ENCODE measurements at places on chromosomes 13 and 19.

GRCh38 chr13:109998684-109999533 is 212.5 kb upstream of the IRS2 start:
- no peak for DNase-seq

GRCh38 chr19:40690693-40691420 is 406 bp upstream of the NUMBL start:
- DNase-seq, result peak; percentile 85

GRCh38 chr19:43467730-43468129 is 2.3 kb upstream of the LYPD3 start:
- no peak for DNase-seq

DNA sequence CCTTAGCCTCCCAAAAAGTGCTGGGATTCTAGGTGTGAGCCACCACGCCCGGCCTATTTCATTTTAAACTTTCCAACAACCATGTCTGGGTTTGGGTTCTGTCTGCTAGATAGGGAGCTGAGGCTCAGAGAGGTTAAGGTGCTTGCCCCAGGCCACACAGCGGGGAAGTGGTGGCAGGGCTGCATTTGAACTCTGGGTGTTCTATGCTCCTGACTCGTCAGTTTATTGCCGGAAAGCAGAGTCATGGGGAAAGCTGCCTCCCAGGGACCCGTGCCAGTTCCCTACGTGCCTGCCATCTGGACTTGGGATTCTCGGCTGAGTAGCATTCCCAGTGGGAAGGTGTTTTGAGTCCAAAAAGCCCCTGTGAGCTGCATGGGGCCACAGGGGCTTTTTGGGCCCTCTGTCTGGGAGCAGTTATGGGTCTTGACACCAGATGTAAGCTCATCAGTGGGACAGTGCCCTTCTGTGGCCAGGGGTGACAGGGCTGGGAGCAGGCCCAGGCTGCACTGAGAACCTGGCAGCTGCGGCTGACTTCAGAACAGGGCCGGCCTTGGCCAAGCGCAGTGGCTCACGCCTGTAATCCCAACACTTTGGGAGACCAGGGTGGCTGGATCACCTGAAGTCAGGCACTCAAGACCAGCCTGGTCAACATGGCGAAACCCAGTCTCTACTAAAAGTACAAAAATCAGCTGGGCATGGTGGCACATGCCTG is 10.9 kb downstream of the RFX1 start:
- DNase-seq, result no peak

GRCh38 chr13:35712907-35713761 is 236.6 kb upstream of the MAB21L1 start:
- DNase-seq, result no peak

- no peak for DNase-seq
Observed at GRCh38 chr13:111961236-111961635, 105.7 kb upstream of the SOX1 start.

- DNase-seq, result no peak
Observed at GRCh38 chr13:26836626-26837025, 76.0 kb upstream of the GPR12 start.

DNA sequence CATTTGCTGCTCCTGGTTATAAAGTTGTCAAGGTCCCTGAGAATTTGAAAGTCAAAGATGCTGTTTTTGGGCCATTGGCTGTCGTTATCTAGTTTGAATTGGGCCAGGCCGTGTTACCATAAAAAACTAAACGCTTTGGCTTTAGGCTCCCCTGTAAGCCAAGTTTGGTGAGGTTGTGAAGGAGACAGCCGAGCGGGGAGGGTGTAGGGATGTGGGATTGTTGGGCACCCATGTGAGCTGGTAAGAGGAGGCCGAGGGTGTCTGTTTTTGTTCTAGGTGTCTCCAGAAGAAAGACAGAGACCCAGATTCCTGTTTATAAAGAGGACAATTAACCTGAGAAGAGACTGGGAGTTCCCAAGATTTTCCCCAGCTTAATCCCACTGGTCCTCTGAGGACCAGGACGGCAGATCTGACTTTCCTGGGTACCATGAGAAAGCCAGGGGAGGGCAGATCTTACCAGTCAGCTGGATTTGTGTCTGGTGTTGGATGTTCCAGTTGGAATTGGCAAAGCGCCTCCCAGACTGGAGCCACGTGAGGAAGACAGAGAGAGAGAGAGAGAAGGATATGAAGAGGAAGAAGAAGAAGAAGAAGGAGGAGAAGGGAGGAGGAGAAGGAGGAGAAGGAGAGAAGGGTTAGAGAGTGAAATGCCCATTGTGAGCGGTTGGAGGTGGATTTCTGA is 25.1 kb downstream of the TMEM255B start:
- DNase-seq, result no peak

- DNase-seq, result no peak
Observed at GRCh38 chr13:51907040-51907732, 45.4 kb downstream of the CCDC70 start.

All from T-helper 2 cell (primary cell).